ENCODE measurements at places on chromosomes 11 and 22.

DNA sequence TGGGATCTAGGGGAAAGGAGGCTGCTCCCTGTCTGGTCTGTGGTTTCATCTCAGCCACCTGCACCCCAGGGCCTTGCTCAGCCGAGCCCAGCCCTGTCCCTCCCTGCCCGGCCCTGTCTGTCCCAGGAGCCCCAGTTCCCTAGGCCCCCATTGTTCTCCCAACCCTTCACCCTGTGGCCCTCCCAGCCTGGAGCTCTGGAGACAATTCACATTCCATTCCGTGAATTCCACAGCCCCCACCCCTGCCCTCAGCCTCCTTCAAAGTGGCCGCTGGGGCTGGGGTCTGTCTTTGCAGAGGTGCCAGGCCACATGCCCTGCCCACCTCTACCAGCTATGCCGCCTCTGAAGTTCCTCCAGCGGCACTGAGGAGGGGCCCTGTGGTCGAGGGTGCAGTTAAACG lies 77.9 kb upstream of the WNT11 start:
- DNase-seq: no peak

DNA sequence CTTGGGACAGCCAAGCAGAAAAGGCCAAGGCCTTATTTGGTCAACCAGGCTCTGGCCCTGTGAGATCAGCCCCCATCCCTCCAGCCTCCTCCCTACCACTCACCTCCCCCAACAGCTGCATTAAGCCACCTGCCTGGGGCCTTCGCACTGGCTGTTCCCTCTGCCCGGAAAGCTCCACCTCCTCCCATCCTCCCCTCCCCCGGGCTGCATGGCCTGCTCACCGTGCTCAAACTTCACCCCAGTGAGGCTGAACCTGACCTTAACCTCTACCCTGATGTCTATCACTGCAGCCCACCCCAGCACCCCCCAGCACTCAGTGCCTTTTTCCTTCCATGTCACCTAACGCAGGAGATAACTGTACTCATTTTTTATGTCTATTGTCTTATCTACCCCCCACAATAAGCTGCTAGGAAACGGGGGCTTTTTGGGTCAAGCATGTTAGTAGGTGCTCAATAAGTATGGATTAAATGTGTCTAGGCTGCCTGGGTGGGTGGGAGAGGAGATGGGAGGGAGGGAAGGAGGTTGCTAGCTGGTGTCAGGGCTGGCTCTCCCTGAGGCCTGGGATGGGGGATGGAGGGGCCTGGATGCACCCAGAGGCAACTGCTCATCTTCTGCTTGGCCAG lies 912 bp downstream of the PTPRCAP start:
- no peak for DNase-seq

DNA sequence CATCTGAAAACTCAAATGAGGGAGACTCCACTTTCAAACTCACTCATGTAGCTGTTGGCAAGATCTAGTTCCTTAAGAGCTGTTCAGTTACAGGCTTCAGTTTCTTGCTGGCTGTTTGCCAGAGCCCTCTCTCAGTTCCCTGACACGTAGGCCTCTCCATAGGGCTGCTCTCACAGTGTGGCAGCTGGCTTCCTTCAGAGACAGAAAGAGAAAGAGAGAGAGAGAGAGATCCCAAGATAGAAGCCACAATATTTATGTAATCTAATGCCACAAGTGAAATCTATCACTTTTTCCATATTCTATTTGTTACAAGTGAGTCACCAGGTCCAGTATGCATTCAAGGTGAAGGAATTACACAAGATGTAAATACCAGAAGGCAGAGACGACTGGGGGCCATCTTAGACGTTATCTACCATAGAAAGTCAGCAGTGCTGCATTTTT lies 168.8 kb downstream of the RCN1 start:
- peak; percentile 16 for DNase-seq

DNA sequence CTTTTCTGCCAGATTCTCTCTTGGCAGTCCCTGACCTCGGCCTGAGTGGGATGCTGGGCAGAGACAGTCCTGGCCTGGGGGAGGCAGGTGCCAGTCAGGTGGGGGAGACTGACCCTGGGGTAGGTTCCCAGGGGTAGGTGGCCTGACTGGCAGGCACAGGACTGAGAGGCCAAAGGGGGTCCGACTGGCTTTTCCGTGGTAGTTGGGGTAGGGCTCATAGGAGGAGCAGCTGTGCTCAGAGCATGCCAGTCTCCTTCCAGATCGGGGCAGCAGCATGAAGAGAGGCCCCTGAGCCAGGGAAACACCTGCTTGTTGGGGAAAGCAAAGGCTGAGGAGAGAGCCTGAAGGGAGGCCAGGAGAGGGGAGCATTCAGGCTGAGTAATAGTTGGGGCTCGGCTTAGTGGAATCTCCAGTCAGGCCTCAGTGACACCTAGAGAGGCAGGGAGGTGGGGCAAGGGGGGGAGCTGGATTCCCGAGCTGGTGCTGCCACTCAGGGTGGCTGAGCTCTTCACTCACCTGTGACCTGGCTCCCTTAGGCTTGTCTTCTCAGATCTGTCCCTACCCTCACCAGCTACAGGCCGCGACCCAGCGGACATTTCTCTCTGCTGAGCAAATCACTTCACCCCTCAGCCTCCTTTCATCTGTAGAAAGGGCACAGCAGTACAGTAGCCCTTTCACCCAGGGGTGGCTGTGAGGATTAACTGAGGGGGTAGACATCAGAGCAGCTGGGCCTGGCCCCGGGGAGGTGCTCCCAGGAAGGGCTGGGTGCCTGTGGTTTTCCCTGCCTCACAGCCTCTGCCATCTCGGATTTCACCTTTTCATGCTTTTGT lies 26.2 kb downstream of the MCM5 start:
- peak; percentile 11 for DNase-seq

GRCh38 chr11:88813233-88813915 lies 252.4 kb downstream of the GRM5 start:
- DNase-seq: no peak

DNA sequence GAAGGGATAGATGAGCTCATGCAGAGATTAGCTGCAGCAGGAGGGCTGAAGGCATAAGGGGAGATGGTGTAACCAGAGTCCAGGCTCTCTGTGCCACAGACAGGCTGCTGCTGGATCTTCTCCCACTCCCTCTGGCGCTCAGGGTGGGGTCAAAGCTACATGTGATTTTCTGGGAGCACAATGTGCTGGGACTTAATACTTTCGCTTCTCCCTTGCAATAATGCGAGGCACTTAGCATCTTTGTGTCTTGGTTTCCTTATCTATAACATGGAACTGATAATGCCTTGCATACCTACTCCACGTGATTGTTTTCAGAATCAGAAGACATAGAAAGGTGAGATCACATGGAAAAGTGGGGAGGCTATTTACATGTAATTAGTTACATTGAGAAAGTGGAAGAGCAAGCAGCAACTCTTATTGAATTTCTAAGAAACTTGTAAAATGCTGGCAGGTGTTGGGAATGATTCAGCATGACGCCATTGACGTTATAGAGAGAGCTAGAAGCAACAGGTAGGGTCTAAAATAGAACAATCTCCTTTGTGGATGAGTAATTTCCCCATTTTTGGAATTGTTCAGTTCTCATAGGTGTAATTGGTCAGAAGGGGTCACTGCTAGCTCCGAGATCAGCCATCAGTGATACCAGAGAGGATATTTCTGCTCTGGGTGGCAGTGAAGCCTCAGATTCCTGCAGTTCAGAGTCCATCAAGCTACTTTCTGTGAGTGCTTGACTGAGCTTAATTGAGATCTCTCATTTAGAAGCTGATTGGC lies 8.2 kb upstream of the OR9I1 start:
- no peak for DNase-seq

DNA sequence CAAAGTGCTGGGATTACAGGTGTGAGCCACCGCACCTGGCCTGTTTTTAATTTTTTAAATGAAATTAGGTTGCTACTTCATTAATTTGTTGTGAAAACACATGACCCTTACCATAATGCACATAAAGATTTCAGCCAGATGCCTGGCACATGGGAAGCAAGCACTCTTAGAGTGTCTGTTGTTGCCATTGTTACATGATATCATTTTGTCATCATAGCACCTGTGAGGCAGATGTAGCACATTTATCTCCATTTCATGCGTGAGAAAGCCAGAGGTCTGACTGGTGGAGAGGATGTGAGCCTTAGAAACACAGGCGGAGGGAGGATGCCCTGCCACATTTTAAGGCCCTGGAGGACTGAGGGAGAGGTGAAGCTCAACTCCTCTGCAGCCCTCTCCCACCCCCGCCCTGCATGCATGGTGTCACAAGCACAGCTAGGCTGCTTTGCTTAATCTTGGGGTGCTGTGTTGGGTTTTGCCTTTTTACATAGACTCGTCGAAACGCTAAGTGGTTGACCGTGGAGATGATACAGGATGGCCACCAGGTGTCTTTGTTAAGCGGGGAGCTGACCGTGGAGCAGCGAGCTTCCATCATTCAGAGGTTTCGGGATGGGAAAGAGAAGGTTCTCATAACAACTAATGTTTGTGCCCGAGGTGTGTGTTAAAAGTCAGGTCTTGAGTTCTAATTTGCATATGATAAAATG lies 14.0 kb downstream of the DDX25 start:
- DNase-seq: no peak

GRCh38 chr11:87444993-87445392 lies 407.3 kb downstream of the TMEM135 start:
- DNase-seq: no peak

- no peak for DNase-seq
Observed at GRCh38 chr22:23193882-23194281, 13.6 kb downstream of the BCR start.

Measured in NCI-H1417 (cell line).